ENCODE measurements at places on chromosomes 1 and 21.

DNA sequence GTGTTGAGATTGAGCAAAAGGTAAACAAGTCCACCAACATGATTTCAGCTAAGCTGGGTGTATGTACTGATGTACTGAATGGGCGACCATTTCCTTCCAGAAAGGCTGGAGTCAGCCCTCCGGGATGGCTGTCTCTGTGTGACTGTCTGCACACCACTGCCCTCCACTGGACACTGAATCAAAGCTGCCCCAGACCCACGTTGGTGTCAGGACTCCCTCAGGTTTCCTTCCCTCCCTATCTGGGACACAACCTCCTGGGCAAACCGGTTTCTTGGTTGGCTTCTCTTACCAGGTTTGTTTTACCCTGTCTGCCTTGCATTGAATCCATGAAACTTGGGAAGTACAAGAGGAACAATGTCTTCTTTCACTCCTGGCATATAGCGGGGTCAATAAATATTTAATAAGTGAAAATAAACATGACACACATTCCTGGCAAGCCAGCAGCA lies 5.3 kb upstream of the SRP9 start:
- peak; percentile 84 for DNase-seq

DNA sequence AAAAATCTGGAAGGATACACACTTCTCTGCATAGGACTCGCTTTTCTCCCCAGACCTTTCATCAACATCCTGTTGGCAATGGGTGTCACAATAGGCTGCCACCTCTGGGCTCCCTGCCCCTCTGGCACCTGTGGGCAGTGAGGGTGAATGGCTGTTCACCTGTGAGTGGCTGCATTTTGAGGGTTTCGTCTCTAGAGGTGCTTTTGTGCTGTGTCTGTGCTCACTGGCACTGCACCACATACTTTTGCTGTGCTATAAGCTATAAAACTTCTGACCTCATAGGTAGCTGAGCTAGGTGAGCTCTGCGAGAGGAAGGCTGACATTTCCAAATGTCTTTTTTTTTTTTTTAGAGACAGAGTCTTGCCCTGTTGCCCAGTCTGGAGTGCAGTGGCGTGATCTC lies 35.9 kb downstream of the SLC30A1 start:
- DNase-seq: no peak

DNA sequence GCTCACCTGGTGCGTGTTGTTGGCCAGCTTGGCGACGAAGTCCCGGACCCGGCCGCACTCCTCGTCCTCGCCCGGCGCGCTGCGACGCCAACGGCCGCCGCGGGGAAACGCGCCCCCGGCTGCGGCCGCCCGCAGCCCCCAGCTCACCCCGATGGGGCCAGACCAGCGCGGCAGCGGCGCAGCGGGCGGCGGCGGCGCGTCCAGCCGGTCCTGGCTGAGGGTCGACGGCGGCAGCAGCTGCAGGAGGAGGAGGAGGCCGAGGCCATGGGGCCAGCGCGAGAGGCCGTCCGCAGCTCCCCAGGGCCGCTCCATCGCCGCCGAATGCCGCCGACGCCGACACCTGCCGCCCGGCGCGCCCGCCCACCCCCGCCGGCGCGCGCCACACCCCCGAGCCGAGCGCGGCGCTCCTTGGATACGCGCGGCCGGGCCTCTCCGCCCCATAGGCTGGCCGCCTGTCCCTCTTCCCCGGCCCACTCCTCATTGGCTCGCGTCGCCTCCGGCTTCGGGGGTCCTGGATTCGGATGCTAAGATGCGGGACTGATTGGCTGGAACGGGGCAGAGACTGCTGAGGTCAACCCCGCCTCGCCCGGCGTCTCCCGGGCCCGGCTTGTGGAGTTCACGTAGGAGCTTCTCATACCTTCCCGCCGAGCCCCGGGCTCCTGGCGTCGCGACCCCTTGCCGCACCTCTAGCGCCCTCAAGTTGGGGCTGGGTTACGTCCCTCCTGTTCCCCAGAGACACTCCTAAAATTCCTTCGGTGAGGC lies at the start of gene SORT1:
SORT1 (minus strand) TSS at position 338 of the 762 bp plus-strand sequence; CDS start at position 312, 26 bp downstream.
- peak; percentile 91 for DNase-seq

DNA sequence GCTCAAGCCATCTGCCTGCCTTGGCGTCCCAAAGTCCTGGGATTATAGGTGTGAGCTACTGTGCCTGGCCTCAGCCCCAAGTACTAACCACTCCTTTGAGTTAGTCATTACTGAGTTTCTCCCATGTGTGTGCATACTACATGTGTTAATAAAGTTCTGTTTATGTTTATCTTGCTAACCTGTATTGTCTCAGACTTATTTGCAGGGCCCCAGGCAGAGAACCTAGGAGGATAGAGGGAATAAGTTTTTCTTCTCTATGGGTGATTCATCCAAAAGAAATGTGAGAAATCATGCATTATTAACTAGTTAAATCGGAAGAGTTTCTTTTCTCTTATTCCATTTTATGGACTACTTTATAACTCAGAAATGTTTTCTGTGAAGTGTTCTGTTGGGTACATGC lies 203.9 kb upstream of the CACYBP start:
- no peak for DNase-seq

DNA sequence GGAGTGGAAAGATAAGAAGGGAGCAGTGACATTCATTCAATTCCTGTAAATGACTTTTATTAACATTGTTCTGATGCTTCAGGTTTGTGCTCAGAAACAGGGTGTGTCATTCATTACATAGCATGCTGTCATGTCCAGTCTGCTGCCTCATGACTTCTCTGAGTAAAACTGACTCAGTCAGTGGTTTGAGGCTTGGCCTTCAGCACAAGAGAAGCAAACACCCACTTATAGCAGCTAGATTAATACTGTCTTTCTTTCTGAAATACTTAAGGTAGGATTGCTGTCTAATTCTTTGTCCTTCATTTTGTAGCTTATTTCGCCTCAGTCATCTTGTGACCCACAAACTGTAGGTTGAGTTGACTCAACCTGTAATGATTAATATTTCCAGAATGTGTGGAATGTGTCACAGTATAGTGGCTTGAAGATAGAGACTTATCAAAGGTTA lies 32.9 kb downstream of the RASAL2 start:
- no peak for DNase-seq

DNA sequence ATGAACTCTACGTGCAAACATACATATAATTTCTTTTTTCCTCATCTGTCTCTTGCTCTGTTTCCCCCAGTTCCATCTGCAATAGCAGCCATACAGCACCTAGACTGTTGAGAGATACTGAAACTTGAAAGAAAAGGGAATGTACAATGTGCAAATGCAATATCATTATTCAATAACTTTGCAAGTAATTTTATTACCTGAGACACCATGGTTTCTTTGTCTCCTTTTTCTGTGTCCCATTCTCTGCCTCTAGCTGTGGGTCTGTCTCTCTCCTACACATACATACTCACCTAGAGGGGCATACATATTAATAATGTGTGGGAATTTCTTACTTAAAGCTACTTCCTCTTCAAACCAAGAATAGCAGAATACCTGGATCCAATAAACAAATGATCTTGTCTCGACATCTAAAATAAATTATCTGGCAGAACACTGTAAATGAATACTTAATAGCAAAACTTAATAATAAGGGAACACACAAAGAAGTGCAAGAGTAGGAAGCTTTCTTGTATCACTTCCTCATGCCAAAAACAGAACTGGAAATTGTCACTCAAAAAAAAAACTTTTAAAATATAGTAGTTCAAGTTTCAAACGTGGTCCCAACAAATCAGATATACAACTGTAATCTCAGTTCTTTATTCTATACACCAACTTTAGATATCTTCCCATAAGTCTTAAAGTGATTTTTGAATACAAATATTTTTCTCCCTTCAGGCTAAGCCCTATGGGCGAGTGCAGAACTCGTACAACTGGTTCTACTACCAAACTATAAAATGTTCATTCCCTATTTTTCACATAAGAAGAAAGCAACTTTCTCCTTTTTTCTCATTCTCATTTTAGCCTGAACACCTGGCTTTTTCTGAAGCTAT lies 194.6 kb downstream of the NRIP1 start:
- no peak for DNase-seq

GRCh38 chr1:162736184-162736583 lies 54.3 kb upstream of the HSD17B7 start:
- no peak for DNase-seq

DNA sequence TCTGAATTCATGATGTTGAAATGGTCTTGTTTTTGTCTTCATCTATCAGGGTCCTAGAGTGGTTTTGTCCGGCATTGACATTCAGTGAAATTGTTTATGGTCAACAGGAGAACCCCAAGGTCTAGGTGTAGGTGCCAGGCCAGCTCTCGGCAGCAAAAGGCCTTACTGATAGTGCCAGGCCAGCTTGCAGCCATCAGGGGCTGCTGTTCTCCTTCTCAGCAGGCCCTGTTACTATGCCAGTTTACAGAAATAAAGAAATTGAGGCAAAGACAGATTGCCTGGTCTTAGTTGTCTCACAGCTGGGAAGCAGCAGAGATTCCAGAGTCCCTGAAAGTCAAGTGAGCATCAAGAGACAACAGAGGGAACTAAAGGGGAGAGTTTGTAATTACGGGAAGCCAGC lies 12.0 kb downstream of the HMGB4 start:
- DNase-seq: no peak

DNA sequence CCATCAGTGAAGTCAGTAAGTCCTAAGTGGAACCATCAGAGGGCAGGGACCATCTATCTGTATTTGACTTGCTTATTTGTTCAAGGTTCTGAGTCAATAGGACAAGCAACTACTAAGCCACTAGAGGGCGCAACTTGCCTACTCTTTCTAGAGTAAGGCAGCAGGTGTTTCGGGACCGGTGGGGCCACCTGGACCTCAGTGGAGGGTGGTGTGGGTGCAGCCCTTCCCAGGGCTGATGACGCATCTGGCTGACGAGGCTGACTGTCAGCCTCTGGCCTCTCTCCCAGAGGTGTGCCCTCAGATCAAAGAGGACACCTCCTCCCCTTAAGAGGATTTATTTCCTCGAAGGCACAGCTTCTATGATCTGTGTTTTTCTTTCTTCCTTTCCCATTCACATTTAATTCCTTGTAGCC lies 6.6 kb downstream of the CBR3 start:
- peak; percentile 99 for DNase-seq

DNA sequence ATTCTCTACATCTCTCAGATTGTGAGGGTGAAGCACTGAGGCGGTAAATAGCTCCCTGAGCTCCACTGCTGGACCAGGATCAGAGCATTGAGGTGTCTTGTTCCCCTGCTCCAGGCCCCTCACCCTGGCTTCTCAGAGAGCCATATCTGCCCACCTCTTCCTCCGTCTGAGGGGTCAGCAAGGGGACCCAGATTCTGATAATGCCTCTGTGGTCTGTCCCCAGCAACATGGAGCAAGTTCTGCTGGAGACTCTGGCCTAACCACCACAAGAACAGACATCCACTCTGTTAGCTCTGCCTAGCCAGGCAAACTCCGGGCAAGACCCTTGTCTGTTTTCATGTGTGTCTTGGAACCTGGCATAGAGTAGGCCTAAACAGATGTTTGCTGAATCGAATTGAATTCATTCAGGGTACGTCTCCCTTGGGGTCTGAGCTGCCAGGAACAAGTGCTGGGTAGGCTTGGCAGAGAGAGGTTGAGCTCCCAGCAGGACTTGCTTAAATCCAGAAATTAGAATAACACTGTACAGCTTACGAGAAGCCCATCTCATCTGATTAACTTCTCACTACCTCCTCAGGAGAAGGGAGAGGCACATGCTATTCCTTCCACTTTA lies 2.3 kb downstream of the TRAF5 start:
- DNase-seq: no peak

DNA sequence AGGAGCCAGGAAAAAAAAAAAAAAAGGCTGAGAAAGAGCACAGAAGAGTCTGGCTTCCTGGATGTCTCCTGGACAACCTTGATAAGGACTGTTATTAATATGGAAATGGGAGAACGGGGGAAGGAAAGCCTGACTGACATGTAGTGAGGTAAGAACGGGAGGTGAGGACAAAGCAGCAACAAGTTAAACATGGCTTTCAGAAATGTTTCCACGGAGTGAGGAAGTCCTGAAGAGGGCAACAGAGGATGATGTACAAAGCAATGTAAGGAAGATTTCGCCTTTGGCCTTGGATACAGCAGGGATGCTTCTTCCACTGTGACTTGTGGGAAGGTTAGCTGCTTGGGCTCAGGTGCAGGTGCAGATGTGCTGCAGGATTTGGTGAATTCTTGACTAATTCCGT lies 11.9 kb upstream of the NIBAN1 start:
- no peak for DNase-seq

- DNase-seq: no peak
Measured at GRCh38 chr1:54490361-54491248, 57.4 kb upstream of the ACOT11 start.

GRCh38 chr1:227242811-227243682 lies 75.2 kb downstream of the CDC42BPA start:
- DNase-seq: no peak

- DNase-seq: no peak
Measured at GRCh38 chr1:110663241-110663640, 11.5 kb downstream of the KCNA3 start.

DNA sequence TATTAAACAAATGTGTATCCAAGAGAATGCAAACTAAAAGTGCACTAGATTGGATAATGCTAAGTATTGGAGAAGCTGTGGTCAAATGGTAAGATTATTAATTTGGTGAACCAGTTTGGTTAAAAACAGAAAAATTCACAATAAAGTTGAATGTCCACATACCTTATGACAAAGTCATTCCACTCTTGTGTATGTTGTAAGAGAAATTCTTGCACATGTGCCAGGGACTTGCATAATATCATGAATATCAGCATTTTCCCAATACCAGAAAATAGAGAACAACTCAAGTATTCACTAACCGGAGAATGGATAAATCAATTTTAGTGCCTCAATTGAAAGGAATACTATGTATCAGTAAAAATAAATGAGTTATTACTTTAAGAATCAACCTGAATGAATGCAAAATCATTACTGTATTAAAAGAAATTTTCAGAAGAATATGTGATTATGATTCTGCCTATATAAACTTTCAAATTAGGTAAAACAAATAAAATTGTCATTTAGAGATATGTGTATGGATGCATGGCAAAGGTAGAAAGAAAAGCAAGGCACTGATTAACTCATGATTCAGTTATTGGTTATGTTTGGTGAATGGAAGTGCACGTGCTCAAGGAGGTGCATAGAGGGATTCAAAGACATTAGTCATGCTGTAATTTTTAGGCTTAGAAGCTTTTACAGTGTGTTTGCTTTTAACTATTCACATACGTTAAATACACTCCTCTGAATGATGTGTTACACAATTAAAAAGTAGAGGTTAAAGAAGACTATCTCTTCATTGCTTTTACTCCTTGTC lies 217.4 kb upstream of the KCNK2 start:
- no peak for DNase-seq

DNA sequence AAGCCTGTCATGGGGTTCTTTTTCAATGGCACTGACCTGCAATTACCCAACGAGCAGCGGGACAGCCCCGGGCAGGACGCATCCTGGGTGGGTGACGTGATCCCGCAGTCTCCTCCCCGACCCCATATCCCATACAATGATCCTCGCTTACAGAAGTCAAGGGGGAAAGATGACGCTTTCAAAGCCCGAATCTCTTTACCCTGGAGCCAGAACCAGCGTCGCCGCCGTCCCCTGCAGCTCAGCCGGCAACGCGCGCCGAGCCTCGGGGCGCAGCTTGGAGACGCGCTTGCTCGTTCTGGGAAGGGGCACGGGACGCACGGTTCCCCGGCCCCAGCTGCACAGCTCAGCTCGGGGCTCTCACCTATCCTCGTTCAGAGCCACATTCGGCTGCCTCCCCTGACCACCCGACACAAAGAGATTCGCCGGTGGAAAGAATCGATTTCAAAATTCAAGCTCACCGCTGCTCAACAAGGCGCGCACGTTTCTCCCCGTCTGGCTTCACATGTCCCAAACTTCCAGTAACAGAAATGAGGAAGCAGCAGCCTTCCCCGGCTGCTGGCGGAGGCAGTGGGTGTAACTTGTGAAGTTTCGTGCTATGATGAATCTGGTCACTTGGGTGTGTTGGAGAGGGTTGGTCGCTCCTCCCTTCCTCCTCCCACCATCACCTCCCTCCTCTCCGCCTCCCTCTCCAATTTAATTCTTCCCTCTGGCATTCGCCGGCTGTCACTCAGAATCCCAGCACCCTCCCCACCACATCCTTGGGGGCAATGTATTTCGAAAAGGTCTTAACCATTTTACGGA lies at the start of gene TIAM1:
TIAM1 (minus strand) TSS at position 582 of the 801 bp plus-strand sequence. CDS start 77,289 bp downstream, outside the sequence.
- peak; percentile 30 for DNase-seq
